ENCODE measurements at places on chromosomes 5 and 9. TPM values are rescaled to one million over a fixed set of nuclear protein-coding genes. Genes with fewer than 3 reads are reported as not detected.

- DNase-seq, result no peak
Measured at GRCh38 chr5:143355710-143356109, 47.8 kb downstream of the NR3C1 start.

DNA sequence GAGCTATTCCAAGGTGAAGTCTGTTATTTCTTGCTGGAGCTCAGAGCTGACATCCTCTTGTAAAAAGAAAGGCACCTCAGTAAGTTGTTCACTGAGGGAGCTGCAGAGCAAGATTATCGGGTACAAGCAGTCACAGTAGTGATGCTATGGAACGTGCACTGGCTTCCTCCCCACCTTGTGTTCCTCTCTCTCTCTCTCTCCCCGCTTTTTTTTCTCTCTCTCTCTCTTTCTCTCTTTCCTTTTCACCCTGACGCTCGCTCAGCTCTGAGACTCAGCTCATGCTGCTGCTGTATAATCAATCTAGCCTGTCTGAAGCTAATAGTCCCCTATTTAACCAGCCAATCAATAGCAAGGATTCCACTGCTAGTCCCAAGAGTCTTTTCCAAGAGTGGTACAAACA, 587.6 kb upstream of the CDH18 start:
- no peak for DNase-seq

DNA sequence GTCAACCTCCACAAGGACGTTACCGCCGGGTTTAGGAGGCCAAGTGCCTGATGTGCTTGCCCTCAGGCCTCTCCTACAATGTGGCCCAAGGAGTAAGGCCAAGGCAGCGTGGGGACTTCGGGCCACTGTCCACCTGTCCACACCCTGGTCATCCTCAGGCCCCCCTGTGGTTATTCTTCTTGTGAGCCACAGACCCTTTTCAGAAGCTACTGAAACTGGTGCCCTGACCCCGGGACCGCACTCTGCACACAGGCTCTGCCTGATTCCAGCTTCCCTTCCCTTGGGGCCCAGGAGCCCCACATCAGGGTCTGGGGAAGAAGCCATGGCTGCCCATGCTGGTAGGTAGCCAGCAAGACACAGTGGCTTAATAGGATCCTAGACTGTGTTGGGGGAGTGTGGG, 128.8 kb downstream of the OLFM1 start:
- peak; percentile 17 for DNase-seq

DNA sequence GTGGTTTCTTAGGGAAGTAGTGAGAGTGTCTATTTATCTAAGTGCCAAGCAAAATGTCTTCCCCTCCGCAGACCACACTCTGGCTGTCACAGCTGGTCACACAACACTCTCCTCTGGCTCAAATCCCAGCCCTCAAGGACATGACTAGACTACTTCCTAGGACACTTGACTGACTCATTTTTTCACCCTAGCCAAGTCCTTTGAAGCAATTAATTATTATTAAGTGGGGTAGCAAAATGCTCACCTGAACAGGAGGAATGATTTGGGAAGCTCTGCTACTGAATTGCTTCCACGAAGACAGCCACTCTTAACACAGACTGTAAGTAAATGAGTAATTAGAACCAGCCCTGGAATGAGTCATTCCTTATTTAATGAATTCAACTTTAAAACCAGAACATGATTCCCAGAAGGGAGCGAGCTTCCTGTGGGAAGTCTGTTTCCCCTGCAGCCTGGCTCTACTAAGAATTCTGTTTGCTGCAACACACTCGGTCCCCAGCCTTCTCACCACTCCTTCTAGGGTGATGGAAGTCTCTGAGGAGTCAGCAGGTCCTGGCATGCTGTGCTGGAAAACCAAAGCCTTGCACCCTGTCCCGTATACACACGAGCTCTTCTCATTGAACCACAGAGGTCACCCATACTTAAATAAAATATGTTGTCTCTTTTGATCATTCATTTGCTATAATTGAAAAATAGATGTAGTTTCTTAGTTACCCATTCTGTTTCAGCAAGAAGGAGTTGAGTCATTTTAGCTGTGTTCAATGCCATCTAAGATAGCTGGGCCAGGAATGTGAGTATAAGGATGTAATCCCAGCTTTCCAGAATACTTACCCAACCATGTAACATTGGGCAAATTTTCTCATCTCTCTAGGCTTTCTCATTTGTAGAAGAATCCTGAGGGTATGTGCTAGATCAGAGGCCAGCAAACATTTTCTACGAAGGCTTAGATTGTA, 218.6 kb upstream of the RASEF start:
- peak; percentile 63 for DNase-seq

GRCh38 chr5:56037531-56038010, 42.8 kb upstream of the IL6ST start:
- no peak for DNase-seq

DNA sequence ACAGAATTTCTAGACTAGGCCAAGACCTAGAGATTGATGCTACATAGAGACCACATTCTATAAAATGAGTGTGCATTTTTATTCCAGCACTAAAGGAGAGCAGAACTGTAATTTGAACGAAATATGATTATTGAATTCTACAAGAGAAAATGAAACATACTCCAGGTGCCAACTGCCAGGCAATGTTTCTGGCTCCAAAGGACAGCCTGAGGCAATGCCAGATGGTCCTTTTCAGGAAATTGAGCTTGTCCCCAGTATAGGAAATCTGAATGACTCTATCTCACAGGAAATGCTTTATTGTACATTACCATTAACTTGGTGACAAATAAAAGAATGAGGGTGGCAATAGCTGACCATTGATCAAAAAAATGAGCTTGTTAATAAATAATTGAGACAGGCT, 28.8 kb upstream of the RASGRF2 start:
- no peak for DNase-seq

GRCh38 chr9:106795031-106795430, 67.9 kb upstream of the ZNF462 start:
- DNase-seq, result no peak

DNA sequence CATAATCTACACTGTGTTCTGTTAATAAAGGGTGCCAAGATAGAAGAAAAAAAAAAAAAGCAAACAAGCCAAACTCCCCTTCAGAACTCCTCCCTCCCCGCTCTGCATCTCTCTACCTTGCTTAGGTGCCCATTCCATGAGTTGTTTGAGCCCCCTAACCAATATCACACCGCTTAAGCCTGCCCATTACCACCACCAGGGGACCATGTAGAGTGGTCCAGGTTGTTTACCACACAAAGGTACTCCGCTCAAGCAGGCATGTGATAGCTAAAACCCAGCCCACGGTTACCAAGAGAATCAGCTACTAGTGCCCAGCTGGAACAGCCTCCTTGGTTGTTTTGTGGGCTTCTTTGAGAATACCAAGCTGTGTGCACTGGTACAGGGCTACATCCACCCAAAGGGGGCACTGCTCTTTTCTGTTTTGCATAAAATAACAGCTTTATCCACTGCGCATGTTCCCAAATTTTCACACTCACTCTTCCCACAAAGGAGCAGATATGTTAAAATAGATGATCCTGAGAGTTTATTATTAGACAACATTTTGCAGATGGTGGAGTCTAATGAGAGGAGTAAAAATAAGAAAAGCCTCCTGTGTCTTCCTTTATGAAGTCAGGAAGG, 304.1 kb downstream of the DEPDC1B start:
- no peak for DNase-seq

DNA sequence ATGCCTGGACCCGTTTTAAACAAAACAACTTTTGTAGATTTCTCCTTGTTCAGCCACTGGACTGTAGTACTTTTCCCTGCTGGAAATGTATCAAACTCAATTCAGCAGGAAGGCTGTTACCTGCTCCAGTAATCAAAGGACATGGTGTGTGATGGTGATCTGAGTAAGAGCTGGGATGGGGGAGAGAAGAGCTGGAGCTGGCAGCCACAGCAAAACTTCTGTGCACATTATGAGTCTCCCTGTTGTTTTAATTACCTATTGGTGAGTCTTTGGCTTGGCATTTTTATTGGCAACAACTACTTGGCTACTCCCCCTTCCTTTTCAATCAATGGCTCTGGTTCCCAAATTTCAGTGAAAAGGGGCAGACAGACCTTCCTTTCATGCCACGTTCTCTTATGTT, 9.7 kb downstream of the NREP start:
- no peak for DNase-seq

GRCh38 chr9:21862871-21863270, 60.4 kb downstream of the MTAP start:
- DNase-seq, result no peak

DNA sequence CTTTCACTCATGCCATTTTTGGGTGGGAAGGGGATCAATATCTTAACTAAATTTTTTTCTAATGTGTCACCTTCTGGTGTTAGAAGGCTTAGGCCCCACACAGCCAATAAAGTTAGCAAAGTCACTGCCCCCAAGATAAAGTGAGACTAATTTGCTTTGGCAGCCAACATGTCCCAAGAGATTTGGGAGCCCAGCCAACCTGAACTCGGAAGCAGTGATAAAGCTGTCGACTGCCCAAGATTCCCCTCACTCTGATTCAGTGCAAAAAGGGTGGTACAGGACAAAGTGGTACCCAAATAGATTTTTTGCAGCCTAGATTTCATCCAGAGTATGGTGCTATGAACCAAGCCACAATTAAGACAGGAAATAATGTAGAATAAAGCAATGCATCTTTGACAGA, 572.5 kb upstream of the ARRDC3 start:
- DNase-seq, result no peak

DNA sequence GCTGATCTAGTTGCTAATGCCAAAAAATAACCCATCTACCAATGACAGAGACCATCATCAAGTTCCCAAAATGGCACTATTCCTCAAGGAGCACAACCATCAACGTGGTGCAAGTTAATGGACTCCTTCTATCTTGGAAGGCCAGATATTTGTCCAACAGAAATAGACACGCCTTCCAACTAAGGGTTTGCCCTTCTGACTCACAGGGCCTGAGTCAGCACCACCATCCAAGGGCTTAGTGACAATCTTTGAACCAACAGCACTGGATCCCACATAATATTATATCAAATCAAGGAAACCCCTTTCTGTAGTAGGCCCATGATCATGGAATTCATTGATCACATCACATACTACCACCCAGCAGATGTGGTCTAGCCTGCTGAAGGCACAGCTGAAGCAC, 84.3 kb downstream of the MED27 start:
- DNase-seq, result no peak

- DNase-seq, result no peak
Measured at GRCh38 chr9:137811283-137811870, 66.2 kb upstream of the CACNA1B start.

- no peak for DNase-seq
Measured at GRCh38 chr5:173998531-173998930, 9.6 kb downstream of the C5orf47 start.

DNA sequence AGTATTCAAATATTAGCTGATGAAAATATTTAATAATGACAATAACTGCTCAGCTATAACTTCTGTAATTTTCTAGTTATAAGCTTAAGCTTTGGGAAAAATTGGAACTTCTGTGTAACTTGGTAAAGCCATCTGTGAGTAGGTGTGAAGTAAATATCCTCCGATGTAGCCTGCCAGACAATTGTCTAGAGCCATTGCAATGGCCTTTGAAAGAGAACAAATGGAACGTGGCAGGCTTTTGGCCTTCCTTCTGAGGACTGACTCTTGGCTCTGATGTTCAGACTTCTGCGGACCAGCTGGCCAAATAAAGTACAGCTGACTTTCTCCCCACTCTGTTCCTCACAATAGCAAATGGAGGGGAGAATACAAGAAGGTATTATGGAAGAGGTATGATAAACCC, 203.4 kb upstream of the NMUR2 start:
- DNase-seq, result no peak

DNA sequence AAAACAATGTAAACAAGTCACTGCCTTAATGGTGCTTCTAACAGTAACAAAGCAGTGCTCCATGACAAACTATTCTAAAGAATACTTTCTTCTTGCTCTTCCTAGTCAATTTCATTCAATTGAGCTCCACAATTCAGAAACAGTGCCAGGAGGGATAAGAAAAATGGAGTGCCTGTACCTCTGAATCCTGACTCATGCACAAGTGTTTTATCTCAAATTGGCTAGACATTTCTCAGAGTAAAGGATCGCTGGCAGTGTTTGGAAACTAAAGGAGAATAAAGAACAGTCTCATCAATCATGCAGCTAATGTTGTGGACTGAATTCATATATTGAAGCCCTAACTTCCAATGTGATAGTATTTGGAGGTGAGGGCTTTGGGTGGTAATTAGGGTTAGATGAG, 27.6 kb downstream of the SLC25A51 start:
- DNase-seq, result no peak

GRCh38 chr9:21585756-21586752, 103.9 kb upstream of the IFNE start:
- no peak for DNase-seq

DNA sequence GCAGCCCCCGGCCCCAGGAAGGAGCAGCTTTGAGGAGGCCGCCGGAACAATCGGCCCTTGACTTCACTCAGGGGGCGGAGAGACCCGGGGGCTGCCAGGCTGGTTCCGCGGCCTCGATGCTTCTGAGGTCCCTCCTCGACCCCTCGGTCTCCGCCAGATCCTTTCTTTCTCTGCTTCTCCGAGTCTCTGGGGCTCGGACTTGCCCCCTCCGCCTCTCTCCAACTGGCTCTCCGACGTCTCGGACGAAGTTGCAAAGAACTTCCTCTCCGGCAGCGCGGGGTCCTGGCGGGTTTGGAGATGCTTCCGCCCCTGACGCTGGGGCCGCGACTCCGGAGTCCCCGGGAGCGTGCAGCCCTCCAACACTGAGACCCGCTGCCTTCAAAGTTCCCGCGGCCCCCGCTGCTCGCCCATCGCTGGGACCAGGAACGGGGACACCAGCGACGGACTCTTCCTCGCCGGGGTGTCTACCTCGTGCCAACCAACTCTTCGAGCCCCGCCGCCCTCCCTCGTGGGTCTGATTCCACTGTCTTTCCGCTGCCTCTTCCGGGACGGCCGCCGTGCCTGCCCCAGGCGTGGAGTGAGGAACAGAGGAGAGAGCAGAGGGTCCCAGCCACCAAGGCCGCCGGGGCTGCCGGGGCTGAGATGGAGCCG, 7.0 kb downstream of the PAX5 start:
- DNase-seq, result no peak

DNA sequence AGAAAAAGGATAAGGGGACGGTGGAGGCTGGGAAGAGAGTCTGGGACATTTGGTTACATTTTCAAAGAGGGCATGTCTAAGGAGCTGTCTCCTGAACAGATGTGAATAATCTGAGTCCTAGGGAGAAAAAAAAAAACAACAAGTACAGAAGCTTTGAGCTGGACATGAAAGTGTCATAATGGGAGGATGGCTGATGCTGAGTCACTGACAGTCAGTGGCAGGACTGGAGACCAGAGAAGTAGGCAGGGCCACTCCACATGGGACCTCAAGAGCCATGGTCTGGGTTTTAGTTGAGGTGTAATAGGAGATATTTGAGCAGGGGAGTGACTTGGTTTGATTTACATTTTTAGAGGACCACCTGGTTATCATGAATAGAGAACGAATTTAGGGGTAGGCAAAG, 70.6 kb downstream of the DPYSL3 start:
- no peak for DNase-seq

GRCh38 chr9:138022121-138022741, 144.6 kb downstream of the CACNA1B start:
- DNase-seq, result peak; percentile 64

GRCh38 chr5:33810491-33811120, 81.2 kb downstream of the ADAMTS12 start:
- no peak for DNase-seq

The CARTPT gene
- not detected for polyA plus RNA-seq

The C6 gene
- 116 TPM for polyA plus RNA-seq

The PCDHA1 gene
- polyA plus RNA-seq, result 0.47 TPM

The ATG10 gene
- 3.9 TPM for polyA plus RNA-seq

The DOCK8 gene
- polyA plus RNA-seq, result 1.7 TPM

The RAD1 gene
- polyA plus RNA-seq, result 3.5 TPM
